Activated naive CD4-positive, alpha-beta T cell treated with anti-CD3 and anti-CD28 coated beads, Interleukin-2, amount 50 U/mL, for 16 hours (primary cell): ENCODE measurements at places on chromosomes 12 and 14.

DNA sequence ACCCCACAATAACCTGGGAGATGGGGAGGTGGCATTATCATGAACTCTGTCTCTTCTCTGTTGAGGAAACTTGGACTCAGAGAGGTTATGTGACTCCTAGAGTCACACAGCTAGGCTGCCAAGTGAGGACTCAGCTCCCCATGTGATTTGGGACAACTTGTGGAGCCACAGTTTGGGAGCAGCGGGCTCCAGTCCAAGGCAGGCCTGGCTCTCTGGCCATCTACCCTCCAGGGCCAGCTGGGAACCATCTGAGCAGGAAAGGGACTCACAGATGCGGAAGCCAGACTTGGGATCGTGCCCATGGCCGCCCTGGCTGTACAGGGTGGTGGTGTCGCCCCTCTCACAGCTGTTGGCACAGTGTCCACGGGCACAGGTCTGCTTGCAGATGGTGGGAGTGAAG lies 59.1 kb downstream of the ISCA2 start:
- DNase-seq = no peak

- DNase-seq = no peak
These were observed 17.2 kb downstream of the IFT81 start for GRCh38 chr12:110141389-110141788.

DNA sequence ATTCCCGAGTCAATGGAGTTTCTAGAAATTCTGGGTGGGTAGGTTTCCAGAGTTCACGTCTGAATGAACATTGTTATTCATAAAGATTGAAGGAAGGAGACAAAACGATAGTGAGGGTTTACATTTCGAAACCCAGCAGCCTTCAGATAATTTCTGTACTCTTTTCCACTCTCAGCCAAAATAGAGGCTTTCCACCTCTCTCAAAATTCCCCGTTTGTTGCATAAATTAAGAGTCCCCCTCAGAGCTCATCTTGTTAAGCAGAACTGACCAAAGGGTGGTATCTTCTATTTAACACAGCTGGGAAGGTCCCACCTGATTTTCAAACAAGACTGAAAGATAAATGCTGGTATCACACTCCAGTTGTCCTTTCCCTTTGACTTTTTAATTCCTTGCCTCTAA lies 21.5 kb upstream of the YARS2 start:
- no peak for DNase-seq

GRCh38 chr14:64478634-64479250 lies 13.4 kb downstream of the AKAP5 start:
- DNase-seq = no peak

DNA sequence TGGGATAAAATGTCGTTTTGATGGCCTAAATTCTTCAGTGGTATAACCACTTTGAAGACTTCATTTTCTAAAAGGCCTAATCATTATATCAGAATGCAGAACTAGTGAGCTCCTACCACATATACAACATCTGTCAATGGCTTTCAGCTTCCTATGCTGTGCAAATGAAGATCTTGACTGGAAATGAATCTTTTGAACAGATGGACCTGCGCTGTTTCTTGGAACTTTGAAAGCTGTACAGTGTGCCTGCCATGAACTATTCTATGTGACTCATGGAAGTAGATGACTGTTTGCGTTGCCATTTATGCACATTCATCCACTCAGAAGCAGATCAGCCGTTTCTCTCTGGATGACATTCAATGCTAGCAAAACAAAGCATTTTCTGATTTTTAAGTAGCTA lies 542.2 kb upstream of the USP15 start:
- DNase-seq = no peak

DNA sequence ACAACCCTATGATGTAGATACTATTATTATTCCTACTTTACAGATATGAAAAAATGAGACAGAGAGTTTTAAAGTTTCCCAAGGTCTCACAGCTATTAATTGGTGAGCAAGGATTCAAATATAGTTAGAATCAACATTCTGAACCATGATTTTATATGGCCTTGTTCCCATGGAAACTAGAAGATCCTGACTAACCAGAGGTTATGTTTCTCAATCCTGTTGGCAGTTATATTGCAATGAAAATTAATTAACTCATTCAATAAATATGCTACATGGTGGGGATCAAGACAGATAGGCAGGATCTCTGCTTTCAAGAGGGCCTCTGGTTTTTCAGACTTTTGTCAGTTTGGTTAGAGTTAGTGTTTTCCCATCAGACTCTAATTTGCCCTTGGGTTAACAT lies 9.3 kb upstream of the FUT8 start:
- no peak for DNase-seq

DNA sequence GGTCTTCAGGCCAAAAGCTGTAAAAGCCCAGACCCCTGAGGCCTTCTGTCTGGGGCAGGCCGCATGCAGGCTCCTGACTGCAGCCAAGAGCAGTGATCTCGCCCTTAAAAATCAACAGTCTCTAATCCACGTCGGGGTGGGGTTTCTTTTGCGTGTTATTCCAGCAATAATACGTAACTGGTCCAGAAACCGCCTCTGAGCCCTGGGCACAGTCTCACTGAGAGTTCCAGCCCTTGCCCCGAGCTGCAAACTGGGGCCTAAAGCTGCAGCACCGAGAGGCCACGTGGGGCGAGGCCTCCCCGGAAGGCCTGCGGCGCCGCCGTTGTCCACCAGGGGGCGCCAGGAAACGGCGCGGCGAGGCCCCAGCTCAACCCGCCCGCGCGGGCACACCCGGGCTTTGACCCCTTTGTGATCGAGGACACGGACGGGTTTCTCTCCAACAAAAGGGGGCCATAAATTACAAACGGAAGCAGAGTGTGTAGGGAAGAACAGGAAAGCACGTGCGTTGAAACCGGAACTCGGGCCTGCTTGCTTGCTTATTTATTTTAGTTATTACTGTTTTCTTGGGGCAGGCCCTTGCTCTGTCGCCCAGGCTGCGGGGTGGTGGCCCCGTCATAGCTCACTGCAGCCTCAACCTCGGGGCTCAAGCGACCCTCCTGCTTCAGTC lies 87.2 kb downstream of the NINJ2 start:
- peak; percentile 85 for DNase-seq

DNA sequence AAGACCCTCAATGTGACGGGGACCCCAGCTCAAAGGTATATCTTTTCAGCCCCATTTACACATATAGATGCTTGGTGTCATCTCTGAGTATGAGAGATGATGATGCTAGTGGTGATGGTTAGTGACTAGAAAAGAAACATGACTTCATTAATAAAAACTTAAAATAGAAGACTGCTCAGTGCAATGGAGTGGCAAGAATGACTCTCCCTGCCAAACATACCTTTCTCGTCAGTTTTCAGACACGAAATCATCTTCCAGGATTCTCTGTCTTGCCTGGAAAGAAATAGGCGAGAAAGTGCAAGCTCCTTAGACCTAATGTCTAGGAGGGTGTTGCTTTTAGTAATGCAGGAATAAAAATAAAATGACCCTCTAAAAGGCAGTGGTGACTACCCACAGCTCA lies 71.7 kb downstream of the TPH2 start:
- no peak for DNase-seq

DNA sequence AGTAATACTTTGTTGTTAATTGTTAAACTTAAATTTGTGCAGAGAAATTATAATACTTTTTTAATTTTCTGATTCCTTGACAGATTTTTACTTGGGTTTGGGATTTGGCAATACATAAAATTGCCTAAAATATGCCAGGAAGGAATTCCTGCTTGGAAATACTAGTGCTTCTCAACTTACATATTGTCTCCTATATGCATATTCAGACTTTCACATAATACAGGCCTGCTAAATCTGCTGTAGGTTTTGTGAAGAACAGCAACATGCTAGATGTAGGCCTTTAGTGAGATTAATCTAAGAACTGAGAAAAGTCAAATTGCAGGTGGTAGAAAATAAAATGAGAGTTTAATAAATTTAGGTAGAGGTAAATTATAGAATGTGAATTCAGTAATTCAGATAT lies 468.5 kb upstream of the MIS18BP1 start:
- DNase-seq = no peak

DNA sequence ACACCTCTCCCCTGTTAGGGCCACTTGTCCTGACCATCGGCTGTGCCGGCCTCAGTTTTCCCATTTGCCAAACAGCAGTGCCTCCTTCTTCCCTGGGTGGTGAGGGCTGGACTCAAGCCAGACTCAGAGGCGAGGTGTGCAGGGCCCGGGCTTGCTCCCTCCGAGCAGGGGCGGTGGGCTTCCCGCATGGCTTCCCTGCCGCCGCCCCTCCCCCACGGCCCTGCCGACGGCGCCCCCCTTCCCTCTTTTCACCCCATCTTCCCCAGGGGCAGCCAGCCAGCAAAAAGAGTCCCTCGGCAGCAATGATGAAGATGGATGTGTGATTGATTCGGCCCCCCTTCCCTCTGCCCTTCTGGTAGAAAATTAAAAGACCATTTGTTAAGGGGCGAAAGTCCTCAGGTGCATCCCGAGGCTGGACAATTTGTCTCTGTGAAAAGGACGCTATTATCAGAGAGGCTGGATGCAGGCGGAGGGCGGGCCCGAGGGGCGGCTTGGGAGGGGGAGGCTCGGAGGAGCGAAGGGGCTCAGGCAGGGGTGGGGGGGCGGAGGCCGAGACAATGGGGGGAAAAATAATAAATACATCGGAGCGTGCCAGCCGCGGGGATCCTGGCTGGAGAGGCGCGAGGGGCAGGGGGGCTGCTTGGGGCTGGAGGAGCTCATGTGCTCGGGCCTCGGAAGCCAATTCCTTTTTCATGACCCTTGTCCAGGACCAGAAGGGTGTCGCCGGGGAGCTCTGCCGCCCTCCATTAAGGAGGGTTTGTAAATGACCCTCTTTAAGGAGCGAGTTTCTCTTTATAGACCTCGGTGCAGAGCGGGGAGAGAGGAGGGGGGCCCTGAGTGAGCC lies 48.0 kb upstream of the LHX5 start:
- DNase-seq = no peak

DNA sequence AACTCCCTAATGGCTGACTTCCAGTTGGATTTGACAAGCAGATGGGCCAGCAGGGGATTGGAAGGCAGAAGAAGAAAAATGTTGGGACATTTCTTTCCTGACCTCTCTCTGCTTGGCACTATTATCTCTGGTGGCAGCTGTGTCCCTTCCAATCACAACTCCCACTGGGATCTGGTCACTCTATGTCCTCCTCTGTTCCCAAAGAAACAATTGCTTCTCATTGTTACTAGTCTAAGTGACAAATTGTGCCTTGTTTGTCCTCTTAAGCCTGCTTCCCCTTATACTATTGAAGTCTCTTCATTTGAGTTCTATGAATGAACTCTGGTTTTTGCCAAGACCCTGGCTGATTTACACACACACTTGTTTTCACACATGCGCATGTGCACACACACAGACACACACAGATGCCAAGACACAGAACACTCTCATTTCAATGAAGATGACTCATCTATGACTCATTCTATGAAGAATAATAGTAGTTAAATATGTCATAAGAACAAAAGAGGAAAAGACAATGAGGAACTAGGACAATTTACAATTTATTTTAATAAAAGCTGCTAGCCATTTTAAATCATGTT lies 83.0 kb upstream of the FAR2 start:
- no peak for DNase-seq

DNA sequence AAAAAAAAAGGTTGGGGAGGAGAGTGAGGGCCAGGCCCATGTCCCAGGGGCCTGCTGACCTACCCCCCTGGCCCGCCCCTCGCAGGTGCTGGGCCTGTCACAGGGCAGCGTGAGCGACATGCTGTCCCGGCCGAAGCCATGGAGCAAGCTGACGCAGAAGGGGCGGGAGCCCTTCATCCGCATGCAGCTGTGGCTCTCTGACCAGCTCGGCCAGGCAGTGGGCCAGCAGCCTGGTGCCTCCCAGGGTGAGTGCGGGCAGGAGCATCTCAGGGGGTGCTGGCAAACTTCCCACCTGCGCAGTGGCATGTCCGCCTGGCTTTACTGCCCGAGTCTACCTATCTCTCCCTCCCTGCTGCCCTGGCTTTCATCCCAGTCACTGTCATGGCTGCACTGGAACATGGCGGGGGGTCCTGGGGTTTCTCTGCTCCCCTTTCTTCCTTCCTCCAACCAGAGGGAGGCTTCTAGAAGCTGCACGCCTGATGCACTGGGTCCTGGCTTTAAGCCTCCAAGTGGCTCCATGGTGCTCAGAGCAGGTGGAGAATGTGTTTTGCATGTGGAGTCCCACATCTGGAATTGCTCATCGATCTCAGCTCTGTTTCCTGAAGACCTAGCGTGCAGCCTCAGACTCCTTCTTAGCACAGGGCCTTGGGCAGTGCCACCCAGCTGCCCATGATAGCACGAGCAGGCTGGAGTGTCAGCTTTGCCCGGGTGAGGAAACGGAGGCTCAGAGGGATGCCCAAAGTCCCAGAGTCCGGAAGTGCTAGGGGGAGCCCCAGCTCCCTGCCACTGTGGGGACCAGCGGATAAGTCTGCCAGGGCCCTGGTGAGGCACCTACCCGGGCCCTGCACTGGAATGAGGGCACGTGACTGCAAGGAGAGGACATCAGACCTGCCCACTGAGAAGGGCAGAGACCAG lies 46.3 kb downstream of the PHETA1 start:
- DNase-seq = no peak

DNA sequence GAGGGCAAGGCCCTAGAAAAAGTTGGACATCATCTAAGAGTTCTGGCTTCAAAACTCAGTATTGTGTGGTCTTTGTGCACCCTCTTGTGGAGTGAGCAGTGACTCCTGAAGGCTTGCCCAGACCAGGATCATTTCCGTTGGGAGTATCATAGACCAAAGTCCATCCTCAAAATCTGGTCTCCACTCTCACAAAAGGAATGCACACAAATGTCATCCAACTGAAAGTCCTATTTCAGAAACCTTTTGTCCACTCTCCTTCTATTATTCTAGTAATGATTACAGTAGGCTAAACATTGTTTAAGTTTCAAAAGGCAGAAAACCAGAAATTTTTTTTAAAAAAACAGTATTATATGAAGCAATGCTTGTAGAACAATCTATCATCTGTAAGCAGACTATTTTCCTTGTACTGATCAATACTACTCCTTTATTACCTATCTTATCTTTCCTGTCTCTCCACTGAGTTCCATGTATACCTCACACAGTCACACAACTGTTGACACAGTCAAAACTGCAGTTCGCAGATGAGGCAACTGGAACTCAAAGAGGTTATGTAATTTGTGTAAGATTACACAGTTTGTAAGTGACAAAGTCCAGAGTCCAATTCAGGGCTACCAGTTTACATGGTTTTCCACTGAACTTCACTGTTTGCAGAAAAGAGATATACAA lies 41.4 kb downstream of the COX16 start:
- DNase-seq = no peak

DNA sequence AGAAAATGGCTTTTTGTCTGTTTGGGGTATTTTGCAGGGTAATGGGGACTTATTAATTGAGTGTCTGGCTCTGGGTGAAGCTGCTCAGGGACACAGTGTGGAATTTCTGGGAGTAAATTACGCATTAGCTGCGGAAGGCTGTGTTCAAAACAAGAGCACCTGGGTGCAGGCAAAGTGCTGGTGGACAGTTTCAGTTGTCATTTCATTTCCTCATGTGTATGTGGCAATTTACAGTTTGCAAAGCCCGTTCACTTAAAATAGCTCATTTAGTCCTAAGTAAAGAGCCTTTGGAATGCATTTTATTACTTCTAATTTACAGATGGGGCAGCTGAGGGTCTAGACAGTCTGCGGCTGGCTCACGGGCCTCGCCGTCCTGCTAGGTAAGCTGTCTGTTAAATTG lies 546.8 kb downstream of the BCL11B start:
- no peak for DNase-seq

GRCh38 chr12:58731096-58731495 lies 189.2 kb downstream of the LRIG3 start:
- DNase-seq = no peak
